ENCODE measurements at places on chromosomes 7 and 10.
A peak's percentile ranks its signal among the peaks of the same experiment; 100 is the strongest.

- DNase-seq, result no peak
Observed at GRCh38 chr10:132524443-132525285, 12.9 kb upstream of the INPP5A start.

DNA sequence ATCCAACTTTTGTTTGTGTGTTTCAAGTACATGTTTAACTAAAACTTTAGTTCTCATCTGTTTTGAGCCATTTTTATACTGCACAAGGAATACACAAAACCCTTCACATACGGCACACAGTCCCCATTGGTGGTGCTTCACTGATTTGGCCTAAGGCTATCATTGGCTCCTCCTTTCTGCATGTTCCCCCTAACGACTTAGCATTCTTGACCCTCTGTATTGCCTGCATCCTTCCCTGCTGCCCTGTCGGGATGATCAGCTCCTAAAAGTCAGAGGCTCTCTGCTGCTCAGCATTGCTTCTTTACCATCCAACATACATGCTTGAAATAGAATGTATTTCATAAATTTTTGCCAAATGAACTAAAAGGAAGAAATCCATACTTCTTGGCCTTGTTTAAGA is 111.4 kb upstream of the ABCB5 start:
- no peak for DNase-seq

DNA sequence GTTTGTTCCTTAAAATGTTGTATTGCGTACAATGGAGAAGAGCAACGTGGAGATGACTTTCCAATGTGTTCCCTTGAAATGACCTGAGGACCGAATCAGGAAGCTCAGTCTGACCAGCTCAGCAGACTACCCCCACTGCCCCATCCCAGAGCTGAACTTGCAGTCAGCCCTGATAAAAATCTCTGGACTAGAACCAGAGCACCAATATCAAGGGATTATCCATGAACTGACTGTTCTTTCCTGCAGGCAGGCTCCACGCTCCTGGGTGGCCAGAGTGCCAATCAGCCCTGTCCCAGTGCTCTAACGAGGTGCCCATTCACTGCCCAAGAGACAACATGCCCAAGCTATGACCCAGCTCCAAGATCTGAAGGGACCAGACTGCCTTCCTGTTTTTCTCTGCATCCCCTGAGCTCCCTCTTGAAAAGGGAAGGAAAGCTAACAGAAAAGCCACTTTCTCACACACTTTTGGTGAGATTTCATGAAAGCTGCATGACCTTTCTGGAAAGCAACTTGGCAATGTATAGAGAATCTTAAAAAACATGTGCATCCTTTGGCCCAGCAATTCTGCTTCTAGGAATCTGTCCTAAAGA is 130.2 kb downstream of the KCNMA1 start:
- DNase-seq, result no peak

GRCh38 chr10:6278519-6279120 is 75.9 kb downstream of the PFKFB3 start:
- DNase-seq, result no peak

DNA sequence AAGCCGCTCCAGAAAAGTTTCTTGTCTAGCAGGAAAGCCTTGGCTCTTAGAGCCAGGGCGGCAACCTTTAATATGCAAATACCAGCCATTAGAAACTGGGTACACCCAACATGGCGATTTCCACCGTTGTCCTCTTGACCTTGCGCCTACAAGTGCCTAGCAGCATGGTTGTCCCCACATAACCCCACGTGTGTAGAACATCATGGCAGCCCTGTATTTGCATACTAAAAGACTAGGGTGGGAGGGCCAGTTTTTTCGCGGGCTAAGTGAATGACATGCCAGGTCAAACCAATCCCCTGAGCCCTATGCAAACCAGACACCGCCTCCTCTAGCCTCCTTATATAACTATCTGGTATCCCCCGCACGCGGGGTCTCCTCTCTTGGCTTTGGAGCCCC is 58.4 kb upstream of the FZD8 start:
- DNase-seq, result no peak

DNA sequence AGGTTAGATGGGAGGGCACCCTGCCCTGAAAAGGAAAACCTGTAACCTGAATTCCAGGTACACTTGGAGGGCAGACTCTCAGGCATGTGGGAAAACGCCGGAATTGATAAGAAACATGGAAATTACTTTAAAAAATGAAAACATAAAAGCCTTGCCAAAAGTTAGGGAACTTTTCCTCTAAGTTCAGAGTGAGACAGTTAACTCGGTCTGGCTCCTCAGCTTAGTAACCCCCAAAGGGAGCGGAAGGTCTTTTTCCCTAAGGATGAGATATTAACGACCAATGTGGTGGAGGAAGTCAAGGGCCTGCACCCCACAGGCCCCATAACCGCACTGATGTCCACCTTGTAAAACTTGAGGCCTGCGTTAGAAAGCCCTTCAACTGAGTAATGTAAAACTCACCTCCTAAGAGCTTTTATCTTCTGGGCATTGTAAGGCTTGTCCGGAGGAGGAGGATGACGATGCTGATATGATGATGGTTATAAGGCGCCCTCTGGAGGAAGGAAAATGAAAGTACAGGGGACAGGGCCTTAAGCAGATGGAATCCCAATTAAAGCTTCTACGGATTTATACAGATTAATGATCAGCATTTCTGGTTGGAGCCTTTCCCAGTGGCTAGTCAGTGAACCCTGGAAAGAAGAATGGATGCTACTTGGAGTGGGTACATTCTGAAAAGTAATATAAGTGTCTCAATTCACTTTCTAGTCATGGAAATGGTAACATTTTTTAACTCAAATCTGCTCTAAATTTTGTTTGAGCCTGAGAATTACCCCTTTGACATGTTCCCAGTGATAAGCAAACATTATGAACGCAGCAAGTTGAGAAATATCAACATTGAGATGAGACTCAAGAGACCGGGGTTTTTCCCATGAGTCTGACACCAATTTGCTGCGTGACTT is 694 bp downstream of the COL1A2 start:
- DNase-seq, result no peak

DNA sequence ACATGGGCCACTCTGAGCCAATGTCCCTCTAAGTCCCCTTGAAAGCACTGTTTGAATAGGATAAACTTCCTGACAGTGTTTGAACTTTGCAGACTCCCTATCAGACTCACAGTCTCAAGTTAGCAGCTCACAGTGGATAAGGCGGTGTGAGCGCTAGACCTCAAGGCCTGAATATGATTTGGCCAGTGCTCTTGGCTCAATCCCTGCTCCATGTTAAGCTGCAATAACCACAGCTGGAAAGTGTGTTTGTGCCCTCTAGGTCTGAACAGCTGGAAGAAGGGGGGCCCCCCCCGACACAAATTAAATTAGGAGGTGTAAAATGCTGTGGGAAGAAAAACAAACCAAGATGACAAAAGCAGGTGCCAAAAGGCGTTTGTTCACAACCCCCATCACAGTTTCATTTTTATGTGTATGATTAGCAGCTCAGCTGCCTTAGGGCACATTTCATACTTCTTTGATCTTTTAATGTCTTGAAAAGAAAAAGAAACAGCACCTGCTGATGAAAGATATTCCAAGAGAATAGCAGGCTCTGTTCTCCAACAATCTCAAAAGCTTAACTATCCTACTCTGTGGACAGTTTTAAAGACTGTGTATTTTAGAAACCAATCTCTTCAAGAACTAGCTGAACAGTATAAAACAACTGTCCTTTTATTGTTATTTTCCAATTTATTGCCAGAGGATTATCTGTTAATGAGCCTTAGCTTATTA is 167.6 kb downstream of the SNX13 start:
- DNase-seq, result no peak

DNA sequence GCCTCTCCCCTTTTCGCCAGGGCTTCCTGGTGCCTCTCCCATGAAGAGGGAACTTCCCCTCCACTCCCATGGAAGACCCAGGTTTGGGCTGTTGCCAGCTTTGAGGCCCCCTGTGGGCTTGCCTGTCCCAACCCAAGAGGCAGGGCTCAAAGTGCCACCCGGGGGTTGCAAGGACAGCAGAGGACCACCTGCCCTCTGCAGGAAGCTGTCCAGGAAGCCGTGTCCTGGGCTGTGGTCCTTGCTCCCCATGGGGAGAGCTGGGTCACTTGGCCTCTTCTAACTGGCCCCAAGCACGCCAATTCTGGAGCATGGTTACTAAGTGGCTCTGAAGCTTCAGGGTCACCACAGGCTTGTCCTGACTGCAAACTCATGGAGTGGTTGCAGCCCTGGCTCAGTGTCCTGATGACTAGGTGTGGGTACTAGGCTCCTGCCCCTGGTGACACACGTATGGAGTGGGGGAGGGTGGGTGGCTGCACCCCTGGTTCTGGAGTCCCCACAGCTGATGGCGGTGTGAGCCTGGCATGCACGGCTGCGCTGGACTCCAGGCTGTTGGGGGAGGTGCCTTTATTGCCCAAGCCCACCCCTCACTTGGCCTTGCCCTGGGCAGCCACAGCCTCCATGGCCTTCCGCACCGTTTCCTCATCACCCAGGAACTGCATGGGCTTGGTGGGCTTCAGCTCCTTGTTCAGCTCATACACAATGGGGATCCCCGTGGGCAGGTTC is 3.0 kb downstream of the PGAM2 start:
- no peak for DNase-seq

GRCh38 chr7:106823631-106824030 is 41.5 kb upstream of the PIK3CG start:
- no peak for DNase-seq

- peak; percentile 16 for DNase-seq
Observed at GRCh38 chr7:16421333-16422102, at the start of gene CRPPA. Gene CRPPA, minus strand, starts transcription at chr7:16421538. Its CDS starts 216 bp downstream, at chr7:16421322.

DNA sequence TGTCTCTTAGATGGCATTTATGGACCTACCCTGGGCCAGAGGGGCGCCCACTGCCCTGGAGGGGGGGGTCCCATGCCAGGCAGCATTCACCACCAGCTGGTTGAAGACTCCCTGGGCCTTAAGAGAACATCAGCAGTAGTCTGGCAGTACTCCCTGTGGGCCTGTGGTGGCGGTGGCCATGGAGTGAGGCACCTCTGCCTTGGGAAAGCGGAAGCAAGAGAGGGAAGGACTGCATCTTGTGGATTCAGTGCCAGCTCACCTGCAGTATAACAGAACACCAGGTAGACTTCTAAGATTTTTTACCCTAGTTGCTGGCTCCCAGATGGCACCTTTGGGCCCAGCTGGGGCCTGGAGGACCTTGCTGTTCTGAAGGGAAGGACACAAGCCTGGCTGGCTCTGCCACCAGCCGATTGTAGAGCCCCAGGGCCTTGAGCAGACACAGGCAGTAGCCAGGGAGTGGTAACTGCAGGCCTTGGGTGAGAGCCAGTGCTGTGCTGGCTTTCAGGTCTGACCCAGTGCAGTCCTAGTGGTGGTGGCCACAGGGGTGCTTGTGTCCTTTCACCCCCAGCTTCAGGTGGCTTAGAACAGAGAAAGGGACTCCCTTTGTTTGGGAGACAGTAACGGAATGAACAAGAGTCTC is 15.8 kb downstream of the PLAC9 start:
- no peak for DNase-seq

DNA sequence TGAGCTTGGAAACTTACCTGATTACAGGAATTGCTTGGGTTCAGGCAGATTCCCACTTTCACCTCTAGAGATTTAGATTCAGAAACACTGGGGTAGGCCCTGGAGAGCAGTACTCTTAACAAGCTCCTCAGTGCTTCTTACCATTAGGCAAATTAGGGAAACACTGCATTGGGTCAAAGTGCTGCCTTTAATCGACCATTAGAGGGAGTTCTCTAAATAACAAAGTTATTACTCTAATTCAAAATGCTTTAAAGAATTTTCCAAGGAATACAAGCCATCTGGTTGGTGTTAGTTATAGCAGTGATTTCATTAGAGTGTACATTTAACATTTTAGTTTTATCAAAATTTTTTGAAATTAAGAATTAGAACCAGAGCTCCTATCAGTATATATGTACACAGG is 324.5 kb downstream of the GFRA1 start:
- no peak for DNase-seq

GRCh38 chr7:88109612-88110011 is 110.2 kb downstream of the SRI start:
- DNase-seq, result no peak

- no peak for DNase-seq
Observed at GRCh38 chr10:103968441-103969391, 1.8 kb downstream of the SLK start.

GRCh38 chr7:157613575-157614322 is 276.9 kb downstream of the DNAJB6 start:
- DNase-seq, result no peak

- no peak for DNase-seq
Observed at GRCh38 chr10:114477285-114477684, 73.0 kb upstream of the AFAP1L2 start.

DNA sequence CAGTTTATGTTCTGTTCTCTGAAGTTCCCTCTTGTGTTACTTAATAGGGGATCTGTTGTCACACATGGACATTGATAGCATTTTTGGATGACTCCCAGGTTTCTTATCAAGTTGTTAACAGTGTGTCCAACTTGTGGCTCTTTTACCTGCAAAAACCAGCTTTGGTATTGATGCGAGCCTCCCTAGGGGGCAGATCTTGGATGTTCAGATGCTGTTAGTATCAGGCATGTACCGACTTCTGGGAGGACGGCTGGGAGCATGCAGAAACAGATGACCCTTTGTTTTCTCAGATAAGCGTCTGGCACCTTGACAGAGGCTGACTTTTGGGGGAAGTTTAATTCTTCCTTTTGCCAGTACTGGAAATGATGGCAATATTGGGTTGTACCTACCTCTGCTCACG is 2.2 kb downstream of the PLPP4 start:
- no peak for DNase-seq

- DNase-seq, result no peak
Observed at GRCh38 chr7:5452937-5453540, 29.4 kb upstream of the TNRC18 start.

- DNase-seq, result no peak
Observed at GRCh38 chr7:2948749-2949148, 94.9 kb downstream of the CARD11 start.

Data from stimulated activated CD4-positive, alpha-beta T cell treated with anti-CD3 and anti-CD28 coated beads, Interleukin-15, amount 100 ng/mL, for 1 hour (primary cell).